Activated CD8-positive, alpha-beta memory T cell treated with anti-CD3 and anti-CD28 coated beads for 1 hour (primary cell): ENCODE measurements at places on chromosomes 3 and 15.

- no peak for DNase-seq
Observed at GRCh38 chr3:47440131-47440530, 35.6 kb downstream of the SCAP start.

DNA sequence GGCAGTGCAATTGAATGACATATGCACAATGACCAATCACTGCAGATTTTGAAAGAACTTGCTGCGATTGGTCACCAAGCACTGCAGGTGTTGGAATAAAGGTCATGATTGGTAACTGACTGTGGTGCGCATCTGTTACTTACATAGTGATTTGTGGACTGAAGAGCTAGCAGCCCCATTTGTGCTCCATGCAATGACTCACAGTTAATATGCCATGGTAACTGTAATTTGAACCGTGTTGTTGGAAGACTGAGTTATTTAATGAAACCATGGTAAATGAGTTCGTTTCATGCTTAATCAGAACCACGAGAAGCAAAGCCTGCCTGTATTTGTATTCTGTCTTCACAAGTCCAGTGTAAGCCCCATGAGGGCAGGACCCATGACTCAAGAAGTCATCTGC, 220.5 kb downstream of the TJP1 start:
- DNase-seq: no peak

DNA sequence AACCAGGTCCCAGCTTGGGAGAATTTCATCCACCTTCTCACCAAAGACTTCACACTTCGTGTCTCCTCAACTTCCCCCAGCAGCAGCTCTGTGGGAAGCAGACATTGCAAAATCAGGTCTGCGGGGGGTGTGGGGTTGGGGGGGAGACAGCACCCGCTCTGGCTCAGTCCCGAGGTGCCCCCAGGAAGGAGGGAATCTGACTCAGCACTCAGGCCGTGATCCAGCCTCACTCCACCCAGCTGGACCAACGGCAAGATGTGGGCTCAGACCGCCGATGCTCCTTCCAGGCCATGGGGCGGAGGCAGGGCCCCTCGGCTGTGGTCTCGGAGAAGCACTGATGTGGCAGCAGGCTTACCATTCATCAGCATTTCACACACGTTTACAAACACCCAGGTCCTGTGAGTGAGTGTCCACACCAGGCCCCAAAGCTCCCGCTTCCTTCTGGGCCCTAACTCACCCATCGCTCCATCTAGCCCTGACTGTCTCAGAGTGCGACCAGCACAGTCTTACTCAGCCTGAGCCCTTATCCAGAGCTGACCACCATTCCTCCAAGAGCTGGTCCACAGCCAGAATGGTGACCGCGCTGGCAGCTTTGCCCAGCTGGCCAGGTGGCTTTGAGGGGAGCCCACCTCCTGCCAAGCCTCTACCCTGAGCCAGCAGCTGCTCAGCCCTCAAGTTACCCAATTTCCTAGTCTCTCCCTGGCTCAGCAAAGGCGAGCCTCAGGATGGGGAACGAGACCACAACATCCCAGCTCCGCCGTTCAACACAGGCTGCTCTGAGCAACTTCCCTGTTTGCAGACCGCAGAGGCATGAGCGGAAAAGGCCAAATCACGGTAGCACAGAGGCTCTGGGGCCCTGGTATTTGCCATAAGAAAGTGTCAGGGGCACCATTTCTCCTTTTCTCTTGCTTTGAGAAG, 3.3 kb downstream of the STAB1 start:
- no peak for DNase-seq

DNA sequence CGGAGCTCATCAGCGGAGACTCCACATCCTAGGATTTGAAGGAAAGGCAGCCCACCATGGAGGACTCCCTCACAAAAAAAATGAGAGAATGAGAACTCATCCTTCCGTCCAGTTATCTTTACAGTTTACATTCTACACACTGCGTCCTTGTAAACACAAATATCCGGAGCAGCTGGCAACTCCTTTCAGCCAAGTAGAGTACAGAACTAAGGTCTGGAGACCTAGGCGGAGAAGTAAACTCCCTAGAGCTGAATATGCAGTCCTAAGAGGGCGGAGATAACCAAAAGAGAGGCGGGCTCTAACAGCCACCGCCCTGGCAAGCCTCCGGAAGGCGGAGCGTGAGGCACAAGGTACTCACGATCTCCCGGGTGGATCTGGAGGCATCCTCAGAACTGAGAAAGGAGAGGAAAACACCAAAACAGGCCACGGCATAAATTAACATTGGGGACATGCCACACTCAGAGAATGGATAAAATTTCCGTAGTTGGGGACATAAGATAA, 924 bp upstream of the SIN3A start:
- DNase-seq: no peak

DNA sequence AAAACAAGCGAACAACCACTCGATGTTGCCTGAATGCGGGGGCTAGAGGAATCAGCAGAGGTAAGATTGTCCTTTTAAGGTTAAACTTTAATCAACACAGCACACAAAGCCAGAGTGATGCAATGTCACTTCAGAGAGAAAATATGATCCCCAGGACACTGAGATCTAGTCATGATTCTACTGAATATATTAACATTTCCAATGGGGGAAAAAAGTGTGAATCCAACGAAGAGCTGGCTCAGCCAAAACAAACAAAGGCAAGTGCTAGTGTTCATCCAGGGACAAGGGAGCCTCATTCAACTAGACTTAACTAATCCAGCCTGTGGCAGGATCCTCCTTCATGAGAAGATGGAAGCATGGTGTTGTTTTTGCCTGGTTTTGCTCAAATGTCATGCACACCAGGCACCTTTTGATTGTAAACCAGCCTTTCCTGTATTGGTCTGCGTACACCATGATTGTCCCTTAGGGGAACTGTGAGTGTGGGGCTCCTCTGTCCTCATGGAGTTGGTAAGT, 35.8 kb downstream of the SCG5 start:
- no peak for DNase-seq

DNA sequence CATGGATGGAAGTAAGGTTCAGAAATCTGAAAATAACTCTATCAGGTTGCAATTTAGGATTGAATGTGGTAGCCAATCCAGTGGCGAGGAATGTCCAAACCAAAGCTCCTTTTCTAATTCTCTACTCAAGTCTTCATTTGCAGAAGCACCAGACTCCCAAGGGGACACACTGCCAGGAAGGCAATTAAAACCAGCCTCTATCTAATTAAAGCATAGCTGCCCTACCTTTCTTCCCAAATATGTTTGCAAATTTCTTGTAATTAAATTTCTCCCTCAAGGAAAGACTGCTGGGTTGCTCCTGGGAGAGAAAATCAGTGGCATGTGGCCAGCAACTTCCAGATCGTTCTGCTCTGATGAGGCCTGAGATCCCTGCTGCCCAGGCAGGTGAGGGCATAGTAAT, 153.4 kb upstream of the MCTP2 start:
- no peak for DNase-seq

DNA sequence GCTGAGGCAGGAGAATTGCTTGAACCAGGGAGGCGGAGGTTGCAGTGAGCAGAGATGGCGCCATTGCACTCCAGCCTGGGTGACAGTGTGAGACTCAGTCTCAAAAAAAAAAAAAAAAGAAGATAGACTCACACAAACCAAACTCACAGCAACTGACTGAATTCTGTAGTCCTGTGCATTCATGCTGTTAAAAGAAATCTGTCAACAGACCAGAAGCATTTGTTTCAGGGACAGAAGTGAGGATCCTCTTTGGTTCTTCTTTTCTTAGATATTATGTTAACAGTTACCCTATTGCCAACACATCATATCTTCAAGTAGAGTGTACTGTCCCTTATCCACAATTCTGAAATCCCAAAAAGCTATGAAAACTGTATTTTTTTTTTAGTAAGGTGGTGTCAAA, 192.4 kb downstream of the CDIN1 start:
- no peak for DNase-seq

DNA sequence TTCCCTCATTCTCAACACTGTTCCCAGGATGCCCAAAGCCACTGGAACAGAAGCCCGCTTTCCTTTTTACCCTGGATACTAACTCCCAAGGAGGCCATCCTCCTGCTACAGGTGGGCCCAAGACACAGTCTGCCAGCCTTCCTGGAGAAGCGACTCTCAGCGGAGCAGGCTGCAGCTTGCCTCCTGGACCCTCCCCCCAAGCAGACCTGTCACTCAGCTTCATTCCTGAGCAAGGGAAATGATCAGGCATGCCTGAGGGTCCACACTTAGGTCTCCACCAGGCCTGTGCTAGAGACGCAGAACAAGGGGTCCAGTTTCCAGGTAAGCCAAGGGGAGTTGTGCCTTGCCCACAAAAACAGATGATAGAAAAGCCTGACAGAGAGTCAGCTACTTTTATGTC, 62.8 kb downstream of the SLCO2A1 start:
- no peak for DNase-seq

GRCh38 chr3:78066287-78066686, 1026.4 kb downstream of the ROBO2 start:
- DNase-seq: no peak

GRCh38 chr3:100600181-100601042, 9.0 kb upstream of the ADGRG7 start:
- DNase-seq: no peak

DNA sequence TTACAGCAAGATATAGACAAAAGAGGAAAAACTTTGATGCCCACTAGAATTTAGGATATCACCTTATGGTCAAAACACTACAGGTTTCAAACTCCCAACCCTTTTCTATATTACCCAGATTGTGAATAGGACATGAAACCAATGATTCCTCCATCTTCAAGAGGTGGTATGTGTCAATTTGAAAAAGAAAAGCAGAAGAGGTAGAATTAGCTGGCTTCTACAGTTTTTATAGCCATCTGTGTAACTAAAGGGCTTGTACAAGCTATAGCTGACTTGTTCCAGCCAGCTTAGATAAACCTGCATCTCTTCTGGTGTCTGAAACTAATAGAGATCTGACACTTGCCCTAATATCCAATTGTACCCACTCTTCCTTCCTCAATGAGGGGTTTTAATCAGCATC, 24.9 kb upstream of the HGD start:
- DNase-seq: no peak
